ENCODE measurements at places on chromosomes 4 and X.

DNA sequence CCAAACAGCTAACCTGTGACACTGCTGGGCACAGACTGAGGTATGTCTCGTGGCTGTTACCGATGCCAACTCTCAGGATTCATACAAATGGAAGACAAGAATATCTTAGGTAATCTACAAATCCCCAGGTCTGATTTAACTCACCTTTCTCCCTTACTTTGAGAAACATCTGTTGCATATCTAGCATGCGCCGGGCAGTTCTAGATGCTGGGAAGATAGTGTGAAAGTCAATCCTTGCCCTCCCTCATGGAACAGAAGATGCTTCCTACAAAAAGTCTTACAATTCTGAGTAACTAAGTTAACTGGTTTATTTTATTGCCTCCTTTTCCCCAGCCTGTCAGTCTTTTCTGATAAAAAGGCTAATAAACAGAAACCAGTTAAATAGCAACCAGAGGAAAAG is 212.2 kb upstream of the FAT1 start:
- no peak for DNase-seq

DNA sequence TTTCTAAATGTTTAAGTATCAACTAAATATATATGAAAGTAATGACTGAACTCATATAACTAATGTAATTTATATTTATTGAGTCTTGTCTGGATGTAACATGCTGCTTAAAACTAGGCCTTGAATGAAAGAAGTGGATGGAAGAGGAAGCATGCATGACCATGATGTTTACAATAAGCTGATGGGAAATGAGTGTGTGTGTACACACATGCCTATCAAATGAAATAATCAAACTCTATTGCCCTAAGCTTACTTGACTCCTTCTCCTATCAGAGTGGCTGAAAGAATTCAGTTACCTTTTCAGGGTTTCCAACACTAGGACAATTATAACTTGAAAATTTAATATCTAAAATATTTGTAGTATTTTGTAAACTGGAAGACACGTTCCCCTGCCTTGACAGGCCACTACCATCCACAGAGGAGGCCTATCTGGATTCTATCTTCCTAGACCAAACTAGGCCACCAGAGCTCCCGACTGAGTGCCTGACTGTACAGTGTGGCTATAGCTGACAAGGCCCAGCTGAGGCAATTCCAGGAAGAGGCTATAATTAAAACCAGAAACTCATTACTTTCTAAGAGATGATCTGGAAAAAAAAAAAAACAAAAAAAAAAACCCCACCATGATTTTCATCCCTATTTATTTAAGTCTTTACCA is 7.6 kb downstream of the ARSJ start:
- DNase-seq, result no peak

DNA sequence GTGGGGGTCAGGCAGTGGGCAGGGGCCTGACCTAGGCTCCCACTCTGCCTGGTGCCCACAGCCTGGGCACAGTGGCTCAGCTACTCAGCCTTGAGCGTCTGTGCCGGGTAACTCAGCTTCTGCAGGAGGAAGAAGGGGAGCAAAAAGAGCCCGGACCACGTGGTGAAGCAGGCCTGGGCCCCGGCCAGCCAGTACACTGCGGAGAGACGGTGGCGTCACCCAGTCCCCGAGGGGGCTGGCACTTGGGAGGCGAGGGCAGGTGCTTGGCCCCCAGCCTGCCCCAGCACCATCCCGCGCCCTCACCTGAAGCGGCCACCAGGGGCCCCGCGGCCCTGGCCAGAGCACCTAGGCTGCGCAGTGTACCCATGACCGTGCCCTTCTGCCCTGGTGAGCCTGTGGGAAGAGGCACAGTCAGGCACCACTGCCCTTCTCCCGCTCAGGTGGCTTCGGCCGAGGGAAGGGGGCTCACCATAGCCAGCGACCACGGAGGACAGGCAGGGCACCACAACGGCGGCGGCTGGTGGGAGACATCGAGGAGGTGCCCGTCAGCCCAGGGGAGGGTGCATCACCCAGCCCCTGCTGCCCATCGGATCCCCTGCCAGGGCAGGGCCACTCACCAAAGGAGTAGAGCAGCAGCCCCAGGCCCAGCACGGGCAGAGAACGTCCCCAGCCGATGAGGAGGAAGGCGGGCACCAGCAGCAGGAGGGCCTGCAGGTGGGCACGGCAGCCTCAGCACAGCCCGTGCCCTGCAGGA is 32.3 kb downstream of the NOP14 start:
- DNase-seq, result no peak

DNA sequence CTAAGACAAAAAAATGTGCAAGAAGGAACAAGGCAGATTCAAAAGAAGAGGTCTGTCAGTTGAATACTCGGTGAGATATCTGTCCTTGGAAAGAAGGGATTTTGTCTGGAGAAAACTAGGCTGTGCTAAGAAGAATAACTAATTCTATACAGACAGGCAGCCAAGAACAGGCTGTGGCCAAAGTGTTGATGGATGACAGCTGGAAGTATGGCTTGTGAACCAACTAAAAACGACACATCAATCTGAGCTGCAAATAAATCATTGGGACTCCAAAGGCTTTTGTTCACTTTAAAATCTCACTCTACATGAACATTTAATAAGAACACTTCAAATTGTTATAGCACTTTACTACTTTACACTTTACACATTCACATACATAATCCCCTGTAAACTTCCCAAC is 70.5 kb upstream of the IGSF1 start:
- DNase-seq, result no peak

- DNase-seq, result peak; percentile 51
Observed at GRCh38 chrX:40167850-40168479, 70.2 kb upstream of the BCOR start.

GRCh38 chr4:25103418-25103817 is 56.8 kb downstream of the SEPSECS start:
- DNase-seq, result peak; percentile 82

DNA sequence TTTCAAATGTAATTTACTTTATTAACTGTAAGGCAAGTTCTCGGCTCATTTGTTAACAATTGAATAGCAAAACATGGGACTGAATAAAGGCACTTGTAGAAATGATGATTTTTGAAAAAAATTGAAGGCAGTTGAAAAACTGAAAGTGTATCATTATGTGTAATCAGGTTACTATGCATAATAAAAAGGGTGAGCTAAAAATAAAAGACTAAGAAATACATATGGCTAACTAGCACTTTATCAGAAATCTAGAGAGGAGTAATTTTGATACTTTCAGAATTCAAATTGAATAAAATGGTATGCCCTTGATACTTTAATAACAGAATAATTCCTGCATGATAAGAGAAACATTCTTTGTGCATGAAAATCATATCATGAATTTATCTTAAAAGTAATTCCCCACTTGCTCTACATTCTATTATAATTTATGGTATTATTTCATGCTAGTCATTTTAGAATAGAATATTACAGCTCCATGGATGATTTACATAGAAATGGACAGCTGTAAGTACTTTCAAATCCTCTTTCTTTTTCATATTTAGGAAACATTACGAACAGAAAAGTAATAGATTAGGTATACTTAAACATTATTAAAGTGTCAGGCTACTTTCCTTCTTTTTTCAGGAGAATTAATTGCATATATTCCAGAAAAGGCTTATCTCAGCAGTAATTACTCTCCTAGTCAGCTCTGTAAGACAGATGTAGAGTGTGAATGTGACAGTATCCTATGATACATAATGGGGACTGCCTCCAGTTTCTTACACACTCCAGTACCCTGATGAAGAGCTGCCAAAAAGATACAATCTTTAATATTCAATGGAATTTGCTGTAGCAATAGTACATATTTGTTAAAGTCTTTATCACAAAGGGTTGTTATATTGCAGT is 697.3 kb downstream of the CCSER1 start:
- no peak for DNase-seq

DNA sequence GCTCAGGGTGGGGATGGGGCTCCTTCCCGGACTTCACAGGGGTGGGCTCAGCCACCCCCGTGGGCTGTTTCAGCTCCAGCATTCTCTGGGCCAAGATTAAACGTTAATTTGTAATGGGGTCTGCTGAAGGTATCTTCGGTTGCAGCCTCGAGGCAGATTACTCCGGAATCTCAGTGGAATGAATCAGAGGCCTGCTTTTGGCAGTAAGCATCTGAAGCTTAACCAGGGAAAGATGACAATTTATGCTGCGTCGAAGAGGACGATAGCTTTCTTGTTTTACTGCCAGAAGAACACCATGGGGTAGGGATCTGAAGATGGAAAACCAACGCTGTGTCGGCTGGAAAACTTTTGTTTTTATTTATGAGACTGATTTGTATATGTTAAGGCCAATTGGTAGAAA is 129.2 kb upstream of the MSX1 start:
- peak; percentile 41 for DNase-seq

DNA sequence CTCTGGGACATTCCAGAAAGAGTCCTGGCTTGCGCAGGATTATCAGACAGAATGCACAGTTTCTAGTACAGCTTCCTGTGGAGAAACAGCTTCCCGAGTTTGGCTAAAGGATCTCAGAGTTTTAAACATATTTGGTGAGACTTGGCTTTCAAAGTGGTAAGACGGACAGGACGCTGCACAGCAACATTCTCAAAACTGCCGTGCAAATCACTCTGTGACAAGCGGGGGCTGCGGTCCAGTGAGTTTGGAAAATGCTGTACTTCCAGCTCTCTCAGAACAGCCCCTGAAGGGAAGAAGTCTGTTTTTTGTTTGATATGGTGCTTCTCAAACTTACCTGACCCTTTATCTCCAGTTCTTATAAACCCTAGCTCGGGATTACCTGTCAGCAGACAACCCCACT is 18.1 kb downstream of the LGI2 start:
- no peak for DNase-seq

- DNase-seq, result no peak
Observed at GRCh38 chr4:113673450-113673849, 88.1 kb downstream of the CAMK2D start.

DNA sequence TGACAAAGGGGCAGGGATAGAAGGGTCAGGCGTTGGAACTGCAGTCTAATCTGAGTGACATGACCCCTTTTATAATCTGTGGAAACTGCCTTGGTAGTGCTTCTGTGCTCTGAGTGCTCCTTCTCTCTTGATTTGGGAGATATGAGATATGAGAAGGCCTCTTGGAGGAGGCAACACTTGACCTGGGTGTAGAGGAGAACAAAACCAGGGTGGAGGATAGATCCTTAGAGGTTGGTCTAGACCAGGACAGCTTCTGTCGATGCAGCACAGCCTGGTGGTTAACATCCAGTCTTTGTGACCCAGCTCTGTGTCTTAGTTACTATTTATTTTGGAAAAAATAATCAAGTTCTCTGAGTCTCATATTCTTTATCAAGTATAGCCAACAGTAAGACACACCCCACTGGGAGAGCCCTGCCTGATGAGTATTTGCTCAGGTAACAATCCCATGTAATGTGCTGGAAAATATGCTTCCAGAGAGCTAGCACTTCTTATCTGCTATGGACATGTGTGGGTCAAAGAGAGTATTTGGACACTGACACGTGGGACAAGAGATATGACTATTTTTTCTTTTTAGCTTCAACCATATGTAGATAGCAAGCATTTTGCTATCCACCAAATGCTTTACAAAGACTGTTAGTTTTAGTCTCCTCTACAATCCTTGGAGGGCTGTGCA is 9.1 kb downstream of the USP51 start:
- DNase-seq, result no peak

- no peak for DNase-seq
Observed at GRCh38 chr4:25454476-25454875, 77.4 kb downstream of the ANAPC4 start.

DNA sequence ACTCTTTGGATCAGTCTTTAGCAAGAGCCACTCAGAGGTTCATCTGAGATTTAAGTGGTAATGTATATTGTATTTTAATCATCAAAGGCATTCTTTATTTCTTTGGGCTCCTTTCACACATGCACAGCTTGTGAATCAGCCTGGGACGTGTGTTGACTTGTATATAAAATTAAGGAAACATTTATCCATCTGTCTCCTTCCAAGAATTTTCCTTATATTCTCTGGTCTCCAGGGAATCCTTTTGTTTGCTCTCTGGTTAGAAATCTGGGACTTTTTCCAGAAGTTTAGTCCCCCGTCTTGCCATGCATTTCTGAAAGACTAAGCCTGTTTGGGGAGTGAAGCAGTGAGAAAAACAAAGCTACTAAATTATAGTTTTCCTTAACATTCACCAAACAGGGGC is 212.3 kb downstream of the DCAF12L2 start:
- DNase-seq, result no peak

- DNase-seq, result no peak
Observed at GRCh38 chrX:117972711-117973109, 143.9 kb downstream of the KLHL13 start.

- DNase-seq, result no peak
Observed at GRCh38 chrX:45518552-45518951, 317.9 kb upstream of the DIPK2B start.

GRCh38 chrX:131729295-131729694 is 185.4 kb downstream of the OR13H1 start:
- DNase-seq, result no peak

GRCh38 chrX:152520653-152521052 is 69.5 kb upstream of the GABRA3 start:
- no peak for DNase-seq

- DNase-seq, result peak; percentile 42
Observed at GRCh38 chr4:95124906-95125504, 367.2 kb downstream of the BMPR1B start.

- no peak for DNase-seq
Observed at GRCh38 chrX:80747832-80748231, 61.8 kb downstream of the BRWD3 start.
